ENCODE measurements at places on chromosomes 13 and 19.

GRCh38 chr19:28905996-28906395 lies 307.0 kb downstream of the UQCRFS1 start:
- DNase-seq = no peak

GRCh38 chr19:36196249-36196648 lies 18.2 kb downstream of the ZNF565 start:
- DNase-seq = no peak

DNA sequence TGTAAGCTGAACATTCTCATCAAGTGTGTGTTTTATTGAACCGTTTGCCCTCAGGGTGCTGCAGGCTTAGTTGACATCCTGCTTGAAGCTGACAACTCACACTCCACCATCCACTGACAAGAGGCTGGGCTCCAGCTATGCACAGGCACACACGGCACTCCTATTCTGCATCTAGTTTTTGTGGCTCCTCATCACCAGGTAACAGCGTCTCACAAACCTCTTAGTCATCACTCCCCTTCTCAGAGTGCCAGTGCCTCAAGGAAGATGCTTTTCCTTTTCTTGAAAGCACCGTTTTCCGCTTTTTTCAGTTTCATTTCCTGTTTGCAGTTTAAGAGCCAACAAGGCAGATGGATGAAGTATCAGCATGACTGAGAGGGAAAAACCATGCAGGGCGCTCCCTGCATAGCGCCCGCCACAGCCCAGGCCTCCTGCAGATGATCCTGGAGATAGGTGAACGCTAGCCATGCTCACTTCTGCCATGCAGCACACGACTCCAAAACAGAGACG lies 491.2 kb downstream of the COG6 start:
- no peak for DNase-seq

DNA sequence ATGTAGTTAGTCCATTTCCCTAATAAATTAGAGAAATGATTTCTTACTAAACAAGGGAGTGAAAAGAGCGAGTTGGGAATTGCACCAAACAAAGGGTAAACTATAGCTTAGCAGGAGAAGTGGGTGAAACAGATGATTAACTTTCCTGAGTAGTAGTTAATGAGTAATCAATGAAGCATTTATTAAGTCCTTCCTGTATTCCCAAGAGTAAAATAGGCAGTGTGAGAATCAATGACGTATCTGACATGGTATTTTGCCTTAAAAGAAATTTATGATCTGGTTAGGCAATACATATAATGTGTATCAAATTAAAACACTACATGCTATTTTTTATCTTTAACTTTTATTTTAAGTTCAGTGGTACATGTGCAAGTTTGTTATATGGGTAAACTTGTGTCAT lies 142.8 kb downstream of the KLF5 start:
- no peak for DNase-seq

GRCh38 chr13:31919971-31920726 lies 111.4 kb upstream of the FRY start:
- no peak for DNase-seq

DNA sequence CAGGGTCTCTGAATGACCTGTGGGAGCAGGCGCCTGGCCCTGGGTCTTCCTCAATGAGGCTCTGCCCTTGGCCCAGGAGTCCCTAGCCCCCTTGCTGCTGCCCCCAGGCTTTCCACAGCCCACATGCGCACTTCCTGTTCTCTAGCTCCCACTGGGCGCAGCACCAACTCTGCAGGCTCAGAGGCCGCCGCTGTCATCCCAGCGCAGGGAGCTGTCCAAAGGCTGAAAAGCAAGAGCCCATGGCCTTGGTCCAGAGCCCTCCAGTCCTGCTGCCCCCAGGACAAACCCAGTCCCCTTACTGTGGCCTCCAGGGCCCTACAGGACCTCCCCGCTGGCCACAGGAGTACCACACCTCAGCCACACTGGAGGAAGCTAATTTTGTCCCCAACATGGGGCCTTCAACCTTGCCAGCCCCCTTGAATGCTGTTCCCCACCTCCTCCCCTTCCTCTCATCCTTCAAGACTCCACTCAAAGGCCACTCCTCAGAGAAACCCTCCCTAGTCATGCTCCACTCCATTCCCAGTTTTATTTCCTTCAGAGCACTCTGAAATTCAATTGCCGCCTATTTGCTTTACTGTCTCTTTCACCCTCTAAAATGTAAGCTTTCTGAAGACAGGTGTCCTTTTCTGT lies 8.0 kb upstream of the POU2F2 start:
- no peak for DNase-seq

DNA sequence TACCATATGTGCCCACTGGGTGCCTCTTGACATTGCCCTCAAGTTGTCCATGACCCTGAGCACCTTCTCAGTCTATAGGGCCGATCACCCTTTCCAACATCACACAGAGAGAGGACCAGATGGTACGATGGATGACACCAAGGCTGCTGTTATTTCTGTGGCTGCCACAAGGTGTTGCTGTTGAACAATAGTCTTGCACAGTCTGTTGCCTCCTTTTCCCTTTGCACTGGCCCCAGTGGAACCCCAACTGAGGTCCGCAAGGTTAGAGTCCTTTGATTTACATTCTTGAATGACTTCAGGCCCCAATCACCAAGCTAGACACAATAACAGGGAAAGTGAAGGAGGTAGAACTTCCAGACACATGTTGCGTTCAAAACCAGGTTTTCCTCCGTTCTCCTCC lies 52.0 kb downstream of the TINCR start:
- no peak for DNase-seq

- DNase-seq = no peak
Measured at GRCh38 chr13:104140552-104140951, 1074.3 kb upstream of the SLC10A2 start.

DNA sequence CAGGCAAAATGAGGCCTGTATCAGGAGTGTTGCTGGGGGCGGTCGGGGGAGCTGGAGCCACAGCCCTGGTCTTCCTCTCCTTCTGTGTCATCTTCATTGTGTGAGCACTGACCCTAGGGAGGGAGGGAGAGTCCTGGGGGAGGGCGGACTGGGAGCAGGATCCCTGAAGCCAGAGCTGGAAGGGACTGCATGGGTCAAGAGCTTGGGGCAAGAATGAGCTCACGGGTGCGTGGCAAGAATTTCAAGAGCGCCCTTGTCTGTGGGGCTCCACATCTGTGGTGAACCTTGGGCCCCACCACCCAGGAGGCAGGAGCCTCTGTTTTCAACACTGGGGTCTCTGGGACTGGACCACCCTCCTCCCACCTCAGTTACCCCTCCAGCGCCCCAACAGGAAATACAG lies 4.7 kb downstream of the SIGLEC7 start:
- DNase-seq = no peak

- no peak for DNase-seq
Measured at GRCh38 chr13:57630661-57631595, 616 bp upstream of the PCDH17 start.

DNA sequence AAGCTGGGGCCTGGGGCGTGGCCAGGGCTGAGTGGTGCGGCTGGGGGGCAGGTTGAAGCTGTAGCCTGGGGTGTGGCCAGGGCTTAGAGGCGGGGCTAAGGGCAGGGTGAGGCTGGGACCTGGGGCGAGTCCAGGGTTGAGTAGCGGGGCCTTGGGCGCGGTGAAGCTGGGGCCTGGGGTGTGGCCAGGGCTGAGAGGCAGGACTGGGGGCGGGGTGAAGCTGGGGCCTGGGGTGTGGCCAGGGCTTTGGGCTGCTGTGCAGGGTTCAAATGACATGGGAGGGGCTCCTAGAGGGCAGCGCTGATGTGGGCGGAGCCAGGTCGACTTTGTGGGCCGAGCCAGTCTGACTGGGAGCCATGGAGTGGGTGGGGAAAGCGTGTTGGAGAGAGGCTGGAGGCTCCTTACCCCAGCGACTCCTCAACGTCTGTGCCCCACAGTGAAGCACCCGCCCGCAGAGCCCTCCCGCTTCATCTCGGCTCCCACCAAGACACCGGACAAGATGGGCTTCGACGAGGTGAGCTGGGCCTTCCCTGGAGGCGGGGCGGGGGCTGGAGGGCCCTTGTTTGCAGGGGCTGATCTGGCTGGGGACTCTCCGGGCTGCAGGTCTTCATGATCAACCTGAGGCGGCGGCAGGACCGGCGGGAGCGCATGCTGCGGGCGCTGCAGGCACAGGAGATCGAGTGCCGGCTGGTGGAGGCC lies 21.5 kb downstream of the COLGALT1 start:
- DNase-seq = no peak

DNA sequence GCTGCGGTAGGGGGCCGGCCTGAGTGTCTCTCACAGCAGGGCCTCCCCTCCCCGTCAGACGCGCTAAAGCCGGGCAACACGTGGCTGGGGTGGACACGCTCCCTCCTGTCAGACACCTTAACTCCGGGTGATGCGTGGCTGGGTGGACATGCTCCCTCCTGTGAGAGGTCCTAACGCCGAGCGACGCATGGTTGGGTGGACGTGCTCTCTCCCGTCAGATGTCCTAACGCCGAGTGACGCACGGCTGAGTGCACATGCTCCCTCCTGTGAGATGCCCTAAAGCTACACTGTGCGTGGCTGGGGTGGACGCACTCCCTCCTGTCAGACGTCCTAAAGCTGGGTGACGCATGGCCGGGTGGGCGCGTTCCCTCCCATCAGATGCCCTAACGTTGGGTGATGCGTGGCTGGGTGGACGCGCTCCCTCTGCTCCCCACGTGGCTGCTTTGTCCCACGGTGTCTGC lies 126.1 kb upstream of the MCF2L start:
- no peak for DNase-seq

DNA sequence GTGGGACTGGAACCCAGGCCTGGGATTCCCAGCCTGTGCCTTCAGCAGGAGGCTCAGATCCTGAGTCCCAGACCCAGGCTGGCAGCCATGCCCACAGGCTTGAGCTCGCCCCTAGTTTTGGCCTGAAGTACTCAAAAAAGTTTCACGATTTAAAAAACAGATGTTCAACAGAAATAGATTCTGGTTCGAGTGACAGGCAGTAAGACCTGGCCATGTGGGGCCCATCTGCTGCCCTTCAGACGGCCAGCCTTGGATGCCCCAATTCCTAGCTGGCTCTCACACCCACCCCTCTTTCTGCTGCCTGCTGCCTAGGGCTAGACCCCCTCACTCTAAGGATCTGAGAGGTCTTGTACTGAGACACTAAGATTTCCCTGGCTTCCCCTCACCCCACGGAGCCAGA lies 2.8 kb upstream of the DMPK start:
- no peak for DNase-seq

DNA sequence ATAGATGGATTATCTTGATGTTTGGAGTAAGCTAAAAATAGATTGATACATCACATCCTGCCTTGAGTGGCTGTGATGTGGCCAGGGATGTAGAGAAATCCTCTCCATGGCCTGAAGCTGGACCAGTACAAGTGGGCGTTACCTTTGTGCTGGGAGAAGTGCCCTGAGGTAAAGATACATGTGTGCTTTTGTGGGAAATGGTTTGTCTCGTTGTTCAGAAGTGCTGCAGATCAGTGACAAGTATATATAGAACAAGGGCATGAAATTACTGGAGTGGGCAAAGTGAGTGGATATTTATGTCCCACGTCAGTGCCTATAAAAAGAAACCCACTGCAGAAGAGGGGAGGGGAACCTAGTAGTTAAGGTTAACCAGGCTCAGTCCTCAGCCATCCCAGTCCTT lies 12.2 kb upstream of the ZNF304 start:
- no peak for DNase-seq

- no peak for DNase-seq
Measured at GRCh38 chr13:51721496-51721895, 82.5 kb downstream of the DHRS12 start.

DNA sequence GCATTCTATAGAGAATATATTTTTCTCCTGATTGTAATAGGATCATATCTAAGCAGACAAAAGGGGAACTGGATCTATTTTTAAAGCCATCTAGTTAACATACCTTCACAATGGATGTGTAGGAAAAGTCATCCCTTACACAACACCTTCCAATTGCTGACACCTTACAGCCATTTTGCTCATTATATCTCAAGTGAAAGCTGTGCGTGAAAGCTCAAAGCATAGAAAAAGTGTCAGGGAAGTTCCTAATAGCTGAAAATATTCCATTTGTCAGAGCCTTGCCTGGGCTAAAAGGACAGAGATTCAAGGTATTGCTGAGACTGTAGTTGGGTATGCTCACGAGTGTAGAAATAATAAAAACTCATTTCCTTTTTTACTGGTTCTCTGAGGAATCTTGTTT lies 340.6 kb upstream of the KLHL1 start:
- no peak for DNase-seq

- no peak for DNase-seq
Measured at GRCh38 chr13:90768116-90768515, 579.4 kb upstream of the MIR17HG start.

- no peak for DNase-seq
Measured at GRCh38 chr13:37529751-37530385, 68.7 kb downstream of the POSTN start.

- DNase-seq = no peak
Measured at GRCh38 chr19:49229416-49229815, 71.8 kb downstream of the TRPM4 start.

- DNase-seq = no peak
Measured at GRCh38 chr13:33863188-33863789, 45.3 kb downstream of the RFC3 start.

DNA sequence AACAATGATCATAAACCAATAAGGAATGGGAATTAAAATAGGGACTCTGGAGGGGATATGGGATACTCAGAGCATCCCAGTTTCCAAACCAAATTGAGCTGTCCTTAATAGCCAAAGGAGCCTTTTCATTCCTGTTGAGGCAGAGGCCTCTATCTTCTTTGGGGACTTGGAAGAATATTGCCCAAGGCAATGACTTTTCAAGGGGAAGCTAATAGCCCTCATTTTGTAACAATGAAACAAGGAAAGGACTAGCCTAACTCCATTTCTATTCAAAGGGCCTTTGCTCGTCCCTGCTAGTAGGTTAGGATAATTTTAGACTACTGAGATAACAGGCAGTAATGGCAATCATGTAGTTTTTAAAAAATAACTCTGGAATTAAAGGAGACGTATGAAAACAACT lies 789.8 kb upstream of the SLITRK5 start:
- no peak for DNase-seq

GRCh38 chr13:27461940-27462584 lies 11.7 kb upstream of the MTIF3 start:
- no peak for DNase-seq

DNA sequence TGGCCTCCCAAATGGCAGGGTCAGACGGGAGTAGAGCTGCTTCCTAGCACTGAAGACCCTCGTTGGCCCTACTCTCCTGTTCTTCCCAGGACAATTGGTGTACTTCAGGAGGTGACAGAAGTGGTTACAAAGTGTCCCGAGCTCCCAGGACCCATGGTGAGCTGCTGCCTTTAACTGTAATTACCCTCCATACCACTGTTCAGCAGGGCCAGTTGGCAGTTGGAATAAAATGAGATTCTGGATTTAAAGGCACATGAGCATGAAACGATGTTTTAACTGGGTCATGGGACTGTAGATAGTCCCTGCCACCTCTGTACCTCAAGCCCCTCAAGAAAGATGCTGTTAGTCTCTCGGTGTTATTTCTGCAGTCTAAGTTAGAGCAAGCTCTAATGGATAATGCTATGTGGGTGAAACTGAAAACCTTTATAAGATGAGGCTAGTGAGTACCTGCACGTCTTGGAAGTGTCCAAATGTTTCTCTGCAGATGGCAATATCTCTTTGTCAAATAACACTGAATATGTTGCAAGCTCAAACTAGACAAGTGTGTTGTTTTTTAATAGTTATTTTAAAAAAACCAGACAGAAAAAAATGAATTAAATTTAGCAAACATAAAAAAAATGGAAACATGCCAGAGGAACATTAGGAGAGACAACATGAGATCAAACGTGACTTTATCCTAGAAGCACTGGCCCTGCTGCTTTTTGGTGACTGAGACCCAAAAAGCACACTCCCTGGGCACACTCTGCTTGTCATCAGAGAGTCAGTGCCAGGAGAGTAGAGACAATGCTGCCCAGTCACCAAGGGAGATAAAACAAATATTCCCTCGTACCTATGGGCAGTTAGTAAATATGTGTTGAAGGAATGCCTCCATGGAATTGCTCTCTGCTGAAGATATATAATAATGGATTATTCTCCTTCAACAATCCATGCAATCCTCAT lies 266.3 kb downstream of the LMO7 start:
- DNase-seq = no peak

Data from stimulated activated CD4-positive, alpha-beta T cell treated with anti-CD3 and anti-CD28 coated beads, TNF-alpha, amount 100 ng/mL, for 4 hours (primary cell).